ENCODE measurements at places on chromosomes 2 and 18.

- DNase-seq = no peak
These were observed 117.7 kb downstream of the B3GNT2 start for GRCh38 chr2:62313449-62314227.

- no peak for DNase-seq
These were observed 76.0 kb downstream of the GFPT1 start for GRCh38 chr2:69311024-69311416.

DNA sequence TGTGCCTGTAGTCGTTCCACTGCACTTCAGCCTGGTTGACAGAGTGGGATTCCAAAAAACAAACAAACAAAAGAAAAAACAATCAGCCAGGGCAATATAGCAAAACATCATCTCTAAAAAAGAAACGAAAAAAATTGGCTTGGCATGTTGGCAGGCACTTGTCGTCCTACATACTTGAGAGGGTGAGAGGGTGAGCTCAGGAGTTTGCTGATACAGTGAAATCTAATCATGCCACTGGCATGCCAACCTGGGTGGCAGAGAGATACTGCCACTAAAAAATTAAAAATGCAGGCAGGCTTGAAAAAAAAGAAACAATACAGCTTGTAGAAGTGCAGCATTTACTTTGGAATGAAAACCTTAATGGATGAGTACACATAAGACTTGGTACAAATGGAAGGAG lies 282.9 kb upstream of the RGPD4 start:
- DNase-seq = no peak

GRCh38 chr2:120957905-120958304 lies 222.2 kb downstream of the GLI2 start:
- DNase-seq = no peak

- DNase-seq = peak; percentile 13
These were observed 501.9 kb upstream of the CHAC2 start for GRCh38 chr2:53265544-53266299.

GRCh38 chr2:138718405-138718804 lies 61.8 kb downstream of the NXPH2 start:
- DNase-seq = no peak

DNA sequence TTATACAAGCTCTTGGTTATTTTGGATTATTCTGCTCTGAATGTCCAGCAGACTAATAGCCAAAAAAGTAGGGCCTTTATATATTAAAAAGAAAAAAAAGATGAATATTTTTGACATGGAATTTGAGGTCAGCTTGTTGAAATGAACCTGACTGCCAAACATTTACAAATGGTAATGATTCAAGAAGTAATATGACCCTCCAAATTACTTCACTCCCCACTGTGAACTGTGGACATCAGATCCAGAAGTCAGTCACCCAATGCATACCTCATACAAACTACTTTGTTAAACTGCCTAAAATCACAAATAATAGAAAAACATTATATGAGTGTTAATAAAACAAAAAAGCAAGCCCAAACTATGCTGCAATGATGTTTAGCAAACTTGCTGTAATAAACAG lies 10.0 kb downstream of the EPG5 start:
- no peak for DNase-seq

DNA sequence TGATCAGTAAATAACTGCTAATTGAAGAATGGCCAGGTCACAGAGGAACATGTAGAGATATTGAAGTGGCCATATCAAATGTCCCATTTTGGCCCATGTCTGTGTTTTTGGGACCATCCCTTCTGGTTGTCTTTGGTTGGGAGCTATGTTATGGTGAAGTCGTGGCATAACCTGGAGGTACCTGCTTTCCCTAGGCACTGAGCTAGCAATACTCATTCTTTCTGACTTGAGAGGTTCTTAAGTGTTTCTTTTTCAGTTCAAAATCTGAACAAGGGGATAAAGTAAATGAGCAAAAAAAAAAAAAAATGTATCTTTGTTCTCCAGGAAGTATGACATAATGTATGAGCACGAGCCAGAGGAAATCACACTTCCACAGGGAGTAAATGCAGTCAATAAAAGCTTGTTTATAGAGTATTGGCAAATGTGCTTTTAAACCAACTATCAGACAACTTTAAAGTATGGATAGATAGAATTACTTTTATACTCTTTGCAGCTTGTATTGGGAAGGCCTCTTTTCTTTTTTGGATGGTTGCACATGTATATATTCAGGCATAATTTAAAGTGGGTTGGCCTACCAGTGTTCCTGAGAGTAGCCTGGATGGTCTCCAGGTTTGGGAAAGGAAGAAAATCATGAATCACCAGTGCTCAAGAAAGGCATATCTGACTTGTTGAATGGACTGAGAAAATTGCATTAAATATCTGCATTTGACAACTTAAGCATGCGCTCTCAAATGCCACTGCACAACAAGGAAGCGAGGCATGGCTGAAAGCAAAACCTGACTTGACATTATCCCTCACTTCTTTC lies 125.0 kb downstream of the SPHKAP start:
- no peak for DNase-seq

GRCh38 chr2:239780236-239780994 lies 244.7 kb downstream of the NDUFA10 start:
- DNase-seq = no peak

DNA sequence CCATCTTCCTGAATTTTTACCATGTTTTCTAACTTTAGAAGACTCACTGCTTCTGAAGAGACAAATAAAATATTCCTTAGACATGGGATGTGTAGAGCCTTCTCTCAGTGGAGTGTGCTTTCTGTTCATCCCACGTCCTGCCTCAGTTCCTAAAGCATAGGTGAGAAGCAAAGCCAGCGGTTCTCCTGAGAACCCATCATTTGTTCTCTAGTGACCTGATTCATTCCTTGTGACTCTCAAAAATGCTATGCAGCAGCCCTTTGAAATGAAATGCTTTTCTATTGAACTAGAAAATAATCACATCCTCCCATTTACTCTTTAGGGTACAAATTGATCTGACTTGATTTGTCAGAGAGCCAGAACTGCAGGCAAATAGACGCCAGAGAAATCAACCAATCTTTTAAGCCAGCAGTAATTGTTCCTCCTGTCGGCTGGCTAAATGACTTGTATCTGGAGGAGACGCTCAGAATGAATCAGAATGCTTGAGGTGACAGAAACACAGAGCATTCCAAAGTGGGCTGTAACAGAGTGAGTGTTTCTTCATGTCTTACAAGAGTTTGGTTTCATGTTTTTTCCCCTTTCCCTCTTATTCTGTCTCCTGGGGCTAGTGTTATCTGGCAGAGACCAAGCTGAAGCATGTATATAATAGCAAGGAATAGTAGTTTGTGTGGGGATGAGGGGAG lies 81.3 kb upstream of the TMEM178A start:
- DNase-seq = no peak

DNA sequence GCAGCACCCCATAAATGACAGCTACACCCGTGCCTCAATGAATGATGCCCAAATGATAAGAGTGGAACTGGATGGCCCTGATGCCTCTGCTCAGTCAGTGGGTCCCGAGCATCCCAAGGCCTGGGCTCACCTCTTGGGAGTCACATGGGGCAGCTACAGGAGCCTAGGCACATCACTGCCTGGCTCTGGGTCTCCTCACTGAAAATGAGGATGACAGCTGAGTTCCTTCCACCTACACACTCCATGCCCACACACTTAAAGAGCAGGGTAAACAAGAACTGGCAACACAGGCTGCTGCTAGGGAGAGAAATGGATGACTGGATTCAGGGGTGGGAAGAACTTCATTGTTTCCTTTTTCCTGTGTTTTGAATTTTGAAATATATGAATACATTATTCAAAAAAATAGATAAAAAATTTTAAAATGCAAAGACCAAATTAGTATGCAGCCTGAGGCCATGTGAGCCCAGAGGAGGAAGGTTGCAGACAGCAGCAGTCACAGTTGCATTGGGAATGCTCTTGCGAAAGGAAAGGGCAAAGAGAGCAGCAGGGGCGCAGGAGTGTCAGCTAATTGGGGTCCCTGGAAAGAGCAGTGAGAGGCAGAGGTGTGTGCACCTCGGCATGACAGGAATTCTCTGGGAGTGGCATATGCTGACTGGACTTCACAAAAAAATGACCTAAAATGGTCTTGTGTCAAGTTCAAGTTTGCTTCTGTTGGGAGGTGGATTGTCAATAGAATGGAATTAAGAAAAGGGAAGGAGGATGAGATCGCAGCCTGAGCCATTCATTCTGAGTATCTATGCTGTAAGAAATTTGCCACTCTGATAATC lies 327.1 kb downstream of the CELF4 start:
- DNase-seq = no peak

- DNase-seq = no peak
These were observed 151.0 kb downstream of the OSR1 start for GRCh38 chr2:19207452-19207851.

DNA sequence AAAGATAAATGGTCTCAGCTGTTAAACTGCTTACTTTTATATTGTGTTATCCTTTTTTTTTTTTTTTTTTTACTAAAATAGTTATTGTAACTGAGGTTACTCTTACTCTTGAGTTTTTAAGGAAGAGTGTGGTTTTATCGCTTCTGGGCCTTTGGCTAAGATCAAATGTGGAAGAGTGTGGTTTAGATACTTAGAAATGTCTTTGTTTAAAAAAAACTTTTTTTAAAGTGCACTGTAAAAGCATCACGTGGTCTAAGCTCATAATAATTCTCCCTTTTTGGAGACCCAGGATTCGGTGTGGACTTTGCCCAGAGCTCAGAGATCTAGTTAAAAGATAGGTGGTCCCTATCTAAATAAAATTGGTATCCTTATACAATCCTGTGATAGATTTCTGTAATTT lies 11.9 kb upstream of the OXER1 start:
- peak; percentile 35 for DNase-seq

- DNase-seq = no peak
These were observed 12.9 kb downstream of the SMYD1 start for GRCh38 chr2:88080545-88080944.

- no peak for DNase-seq
These were observed 165.8 kb downstream of the FMNL2 start for GRCh38 chr2:152500772-152501171.

GRCh38 chr2:71552356-71552755 lies 99.0 kb downstream of the DYSF start:
- no peak for DNase-seq

DNA sequence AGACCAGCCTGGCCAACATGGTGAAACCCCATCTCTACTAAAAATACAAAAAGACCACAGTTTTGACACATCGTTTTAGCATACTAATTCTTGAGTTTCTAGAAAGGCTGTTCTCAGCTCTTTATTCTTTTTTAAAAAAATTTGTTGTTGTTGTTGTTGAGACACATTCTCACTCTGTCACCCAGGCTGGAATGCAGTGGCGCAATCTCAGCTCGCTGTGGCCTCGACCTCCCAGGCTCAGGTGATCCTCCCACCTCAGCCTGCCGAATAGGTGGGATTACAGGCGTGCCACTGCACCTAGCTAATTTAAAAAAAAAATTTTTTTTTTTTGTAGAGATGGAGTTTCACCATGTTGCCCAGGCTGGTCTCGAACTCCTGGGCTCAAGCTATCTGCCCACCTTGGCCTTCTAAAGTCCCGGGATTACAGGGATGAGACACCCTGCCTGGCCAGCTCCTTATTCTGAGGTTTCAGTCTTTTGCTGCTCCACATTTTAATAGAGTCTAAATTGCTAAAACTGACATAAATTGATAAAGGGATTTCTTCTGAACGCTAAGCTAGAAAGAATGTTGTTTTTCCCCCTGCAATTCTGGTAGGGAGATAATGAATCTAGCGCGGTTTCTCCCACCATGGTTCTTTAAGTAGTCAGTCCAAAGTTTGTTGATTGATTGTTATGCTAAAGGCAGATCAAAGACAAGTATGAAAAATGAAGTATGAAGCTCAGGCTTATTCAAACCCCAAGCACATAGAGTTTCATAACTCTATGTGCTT lies 32.6 kb upstream of the CABLES1 start:
- DNase-seq = no peak

GRCh38 chr18:28091197-28091596 lies 85.7 kb downstream of the CDH2 start:
- no peak for DNase-seq

- DNase-seq = no peak
These were observed 104.7 kb downstream of the TNS1 start for GRCh38 chr2:217897816-217898806.

DNA sequence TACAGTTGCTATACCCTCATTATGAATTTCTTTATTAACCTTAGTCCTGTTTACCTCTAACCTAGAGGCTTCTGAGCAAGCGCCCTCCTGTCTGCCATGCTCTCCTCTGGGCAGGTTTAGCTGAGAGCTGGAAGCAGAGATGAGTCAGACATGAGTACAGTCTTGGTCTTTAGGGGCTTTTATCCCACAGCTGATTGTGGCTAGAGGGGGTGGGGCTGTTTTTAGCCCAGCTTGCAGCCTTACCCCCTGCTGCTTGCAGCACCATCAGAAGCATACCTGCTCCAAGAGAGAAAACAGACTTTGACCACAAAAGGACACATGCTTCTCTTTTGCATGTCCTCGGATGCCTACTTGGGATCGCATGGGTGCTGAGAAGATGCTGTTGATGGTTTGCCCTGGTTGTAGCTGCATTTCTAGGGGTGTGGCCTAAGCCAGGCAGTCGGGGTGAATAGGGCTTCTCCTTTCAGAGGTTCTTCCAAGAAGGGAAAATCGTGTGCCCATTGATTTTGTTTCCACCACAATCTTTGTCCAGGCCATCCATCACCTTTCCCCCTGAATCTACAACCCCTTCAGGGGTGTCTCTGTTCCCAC lies 115.0 kb upstream of the LGALSL start:
- DNase-seq = no peak
